ENCODE measurements at places on chromosomes 1 and 21.

DNA sequence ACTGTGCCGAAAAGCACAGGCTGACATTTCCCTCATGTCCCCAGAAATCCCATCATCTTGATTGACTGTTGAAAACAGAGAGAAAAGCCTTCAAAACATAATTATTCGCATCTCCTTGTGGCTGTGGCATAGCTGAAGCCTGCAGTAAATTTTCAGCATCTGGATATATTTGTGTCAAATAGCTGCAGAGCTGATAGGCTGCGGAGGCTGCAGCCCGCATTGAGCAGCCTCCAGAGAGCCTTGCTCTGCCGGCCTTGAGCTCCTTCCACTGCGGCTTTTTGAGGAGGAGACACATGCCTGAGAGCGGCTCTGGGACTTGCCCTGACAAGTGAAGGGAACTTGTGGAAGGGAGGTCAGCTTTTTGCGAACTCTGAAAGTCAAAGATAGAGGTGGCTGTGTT, 144.7 kb downstream of the RYR2 start:
- DNase-seq: no peak

DNA sequence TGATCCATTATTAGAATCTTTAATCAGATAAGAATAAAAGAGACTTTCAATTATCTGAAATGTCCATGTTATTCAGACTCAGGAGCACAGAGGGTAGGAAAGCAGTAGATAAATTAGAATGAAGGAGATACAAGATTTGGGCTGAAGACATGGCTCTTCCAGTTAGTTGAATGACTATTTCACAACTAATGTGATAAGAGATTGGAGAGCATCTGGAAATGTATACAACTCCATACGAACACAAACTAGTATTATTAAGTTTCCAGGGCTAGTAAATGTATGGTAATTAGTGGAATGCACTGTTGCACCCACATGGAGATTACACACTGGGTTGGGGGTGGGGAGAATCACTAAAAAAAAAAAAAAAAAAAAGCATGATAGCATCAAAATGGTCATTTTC, 618.0 kb downstream of the KIF26B start:
- DNase-seq: no peak

- DNase-seq: no peak
Measured at GRCh38 chr1:175314300-175314699, 121.7 kb upstream of the KIAA0040 start.

DNA sequence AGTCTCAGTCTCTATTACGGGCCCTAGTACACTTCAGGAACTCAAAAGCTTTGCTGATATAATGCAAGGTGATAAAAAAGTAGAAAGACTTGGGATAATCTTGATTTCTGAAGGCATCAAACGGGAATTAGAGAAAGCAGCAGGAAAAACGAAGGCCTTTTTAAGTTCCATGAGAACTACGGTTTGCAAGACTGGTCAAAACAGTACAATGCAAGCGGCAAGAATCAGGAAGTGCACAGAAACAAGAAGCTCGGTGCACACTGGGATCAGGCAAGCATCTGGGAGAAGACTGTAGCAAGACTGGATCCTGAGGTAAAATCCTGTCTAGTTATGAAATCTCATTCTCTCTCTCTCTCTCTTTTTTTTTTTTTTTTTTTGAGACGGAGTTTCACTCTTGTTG, 28.6 kb downstream of the NTMT2 start:
- DNase-seq: no peak

DNA sequence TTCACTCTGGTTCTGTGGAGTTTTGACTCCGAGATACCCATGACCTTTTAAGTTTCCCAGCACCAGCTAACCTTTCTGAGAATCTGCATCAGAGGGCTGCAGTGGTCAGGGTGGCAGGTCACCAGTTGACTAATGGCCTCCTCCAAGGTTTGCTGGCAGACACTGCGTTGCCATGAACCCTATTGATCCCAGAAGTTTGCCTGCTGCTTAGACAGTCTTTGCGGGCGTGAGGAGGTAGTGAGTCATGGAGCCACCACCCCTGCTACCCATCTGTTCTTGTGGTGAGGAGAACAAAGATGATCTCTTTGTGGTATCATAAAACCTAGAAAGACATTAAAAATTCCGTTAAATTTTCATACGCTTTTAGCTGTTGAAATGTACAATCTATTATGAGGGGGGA, 180.4 kb downstream of the FGGY start:
- no peak for DNase-seq

- DNase-seq: no peak
Measured at GRCh38 chr1:241181471-241181870, 175.5 kb downstream of the RGS7 start.

DNA sequence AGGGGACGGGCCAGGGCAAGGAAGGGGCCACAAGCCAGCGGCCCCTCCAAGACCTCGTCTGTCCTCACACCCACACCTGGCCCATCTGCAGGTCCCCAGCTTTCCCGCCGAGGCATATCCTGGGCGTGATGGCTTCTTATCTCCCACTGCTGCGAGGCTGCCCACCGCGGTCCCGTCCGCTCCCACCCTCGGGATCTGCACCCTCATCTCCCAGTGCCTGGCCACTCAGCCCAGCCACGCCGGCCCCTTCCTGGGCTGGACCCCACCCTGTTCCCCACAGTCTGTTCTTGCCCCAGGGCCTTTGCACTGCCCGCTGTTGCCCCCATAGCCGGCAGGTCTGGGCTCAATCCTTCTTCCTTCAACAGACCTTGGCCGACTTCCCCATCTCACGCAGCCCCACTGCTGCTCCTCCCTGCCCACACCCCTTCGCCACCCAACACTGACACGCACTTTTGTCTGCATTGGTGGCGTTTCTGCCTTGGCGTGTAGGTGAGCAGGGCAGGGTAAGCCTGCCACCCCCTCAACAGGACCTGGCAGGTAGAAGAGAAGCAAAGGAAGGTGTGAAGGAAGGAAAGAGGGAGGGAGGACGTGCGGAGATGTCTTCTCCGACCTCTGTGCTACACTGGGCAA, 4.4 kb upstream of the TTC34 start:
- no peak for DNase-seq

DNA sequence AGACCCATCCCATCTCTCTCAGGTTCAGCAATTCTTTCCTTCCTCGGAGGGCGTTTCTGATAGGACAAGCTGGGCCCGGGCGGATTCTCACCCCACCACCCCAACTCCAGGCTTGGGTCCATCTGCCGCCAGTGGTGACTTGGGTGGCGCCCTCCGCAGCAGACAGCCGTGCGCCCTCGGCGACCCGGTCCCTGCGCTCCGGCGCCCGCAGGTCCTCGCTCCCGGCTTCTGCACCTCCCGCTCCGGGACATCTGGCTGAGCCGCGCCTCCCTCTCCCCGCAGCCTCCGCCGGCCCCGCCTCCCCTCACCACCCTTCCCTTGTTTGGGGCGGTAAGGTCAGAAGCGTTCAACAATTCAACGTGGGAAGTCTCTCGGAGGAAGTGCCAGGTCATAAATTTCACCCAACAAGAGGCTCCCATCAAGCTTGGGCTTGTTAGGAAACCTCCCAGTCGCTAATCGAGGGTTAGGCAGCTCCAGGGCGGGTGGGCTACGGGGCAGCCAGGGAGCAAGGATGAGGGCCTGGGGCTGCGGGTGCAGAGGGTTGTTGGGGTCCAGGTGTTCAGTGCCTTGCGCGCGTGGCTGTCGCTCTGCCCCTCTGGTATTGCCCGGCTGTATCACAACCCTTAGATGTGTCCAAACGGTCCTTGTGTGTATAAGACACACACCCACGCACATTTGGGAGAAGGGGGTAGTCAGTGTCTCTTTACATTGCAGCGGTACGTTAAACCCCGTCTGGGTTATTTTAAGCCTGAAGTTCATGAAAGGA, 39.8 kb downstream of the OLIG1 start:
- no peak for DNase-seq

- no peak for DNase-seq
Measured at GRCh38 chr1:40130892-40131291, 30.3 kb upstream of the RLF start.

GRCh38 chr21:46006547-46007491, 25.2 kb downstream of the COL6A1 start:
- DNase-seq: no peak

DNA sequence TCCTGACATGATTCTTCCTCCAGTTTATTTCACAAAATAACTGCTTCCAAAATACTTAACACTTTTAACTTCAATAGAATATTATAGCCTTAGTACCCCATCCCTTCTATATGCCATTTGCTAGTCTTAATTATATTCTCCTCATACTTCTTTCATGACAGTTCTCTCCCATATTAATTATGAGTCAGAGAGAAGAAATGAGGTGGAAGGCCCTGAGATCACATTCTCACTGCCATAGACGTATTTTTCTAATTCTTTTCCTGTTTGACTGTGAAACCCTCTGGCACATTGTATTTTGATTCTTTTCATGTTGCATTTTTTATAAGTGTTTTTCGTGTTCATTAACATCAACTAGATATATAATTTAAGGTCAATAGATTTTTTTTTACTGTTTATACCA, 88.4 kb downstream of the GTF2B start:
- no peak for DNase-seq

DNA sequence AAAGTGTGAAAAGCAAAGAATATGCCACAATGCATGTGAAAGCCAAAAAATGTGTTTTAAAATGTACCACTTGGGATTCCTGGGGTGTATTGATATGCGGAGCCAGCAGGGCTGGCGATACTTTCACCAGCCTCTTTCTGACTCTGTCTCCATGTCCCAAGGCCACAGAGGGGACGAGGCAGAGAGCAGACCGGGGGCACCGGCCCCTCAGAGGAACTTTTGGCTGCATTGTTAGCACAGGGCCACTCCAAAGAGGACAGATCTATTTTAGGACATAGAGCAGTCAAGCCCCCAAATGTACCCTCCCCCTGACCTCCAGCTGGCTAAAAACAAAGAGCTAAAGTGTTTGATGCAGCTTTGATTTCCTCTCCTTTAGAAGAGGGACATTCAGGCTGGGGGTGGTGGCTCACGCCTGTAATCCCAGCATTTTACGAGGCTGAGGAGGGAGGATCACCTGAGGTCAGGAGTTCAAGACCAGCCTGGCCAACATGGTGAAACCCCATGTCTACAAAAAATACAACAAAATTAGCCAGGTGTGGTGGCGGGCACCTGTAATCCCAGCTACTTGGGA, 25.6 kb upstream of the ZNF436 start:
- DNase-seq: no peak
